Stimulated activated CD8-positive, alpha-beta memory T cell treated with anti-CD3 and anti-CD28 coated beads, Interleukin-4, amount 100 ng/mL, for 48 hours (primary cell): ENCODE measurements at places on chromosomes 1 and 21.

GRCh38 chr1:36115200-36115669, 9.8 kb downstream of the COL8A2 start:
- no peak for DNase-seq

DNA sequence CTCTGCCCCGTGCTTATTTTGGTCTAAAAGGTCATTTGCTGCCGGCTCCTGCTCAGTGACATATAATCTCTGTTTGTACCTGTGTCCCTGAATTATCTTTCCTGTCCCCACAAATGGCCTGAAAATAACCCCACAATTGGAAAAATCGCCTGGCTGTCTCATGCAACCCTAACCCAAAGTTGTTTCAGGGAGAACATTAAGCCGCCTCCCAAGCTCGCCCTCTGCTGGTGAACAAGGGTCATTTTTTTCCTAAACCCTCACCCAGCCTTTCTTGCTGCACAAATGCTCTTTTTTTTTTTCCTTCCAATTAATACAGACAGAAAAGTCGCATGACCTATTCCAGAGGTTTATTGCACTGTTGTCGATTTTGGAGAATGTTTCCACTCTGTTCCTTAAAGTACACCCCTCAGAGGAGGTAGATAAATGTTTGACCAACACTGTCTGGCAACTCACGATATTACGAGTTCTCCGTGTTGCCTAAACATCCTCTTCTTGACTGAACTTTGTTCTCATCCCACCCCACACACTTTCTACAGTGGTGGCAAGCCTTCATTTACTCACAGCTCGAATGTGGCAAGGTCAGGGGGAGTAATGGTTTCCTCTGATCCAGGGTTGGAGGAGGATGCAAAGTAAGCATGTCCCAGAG, 148.7 kb downstream of the ZZZ3 start:
- DNase-seq: peak; percentile 68

DNA sequence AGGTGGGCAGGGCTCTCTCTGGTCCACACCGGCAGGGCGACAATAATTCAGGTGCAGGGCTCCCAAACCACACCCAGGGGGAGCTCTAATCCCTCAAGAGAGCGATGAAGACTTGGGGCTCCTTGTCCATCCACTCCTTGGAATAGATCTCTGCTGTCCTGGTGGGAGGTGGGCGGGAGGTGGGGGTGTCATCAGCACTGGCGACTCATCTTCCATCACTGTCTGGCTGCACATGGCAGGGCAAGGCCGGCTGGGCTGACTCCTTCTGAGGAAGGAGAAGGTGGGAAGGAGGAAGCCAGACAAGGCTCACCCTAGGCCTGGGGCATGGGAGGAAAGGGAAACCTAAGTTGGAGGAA, 29.3 kb downstream of the TNNT2 start:
- peak; percentile 54 for DNase-seq

GRCh38 chr1:10057343-10057742, 24.6 kb downstream of the UBE4B start:
- DNase-seq: no peak

GRCh38 chr1:226821719-226822085, 48.7 kb upstream of the PSEN2 start:
- no peak for DNase-seq

DNA sequence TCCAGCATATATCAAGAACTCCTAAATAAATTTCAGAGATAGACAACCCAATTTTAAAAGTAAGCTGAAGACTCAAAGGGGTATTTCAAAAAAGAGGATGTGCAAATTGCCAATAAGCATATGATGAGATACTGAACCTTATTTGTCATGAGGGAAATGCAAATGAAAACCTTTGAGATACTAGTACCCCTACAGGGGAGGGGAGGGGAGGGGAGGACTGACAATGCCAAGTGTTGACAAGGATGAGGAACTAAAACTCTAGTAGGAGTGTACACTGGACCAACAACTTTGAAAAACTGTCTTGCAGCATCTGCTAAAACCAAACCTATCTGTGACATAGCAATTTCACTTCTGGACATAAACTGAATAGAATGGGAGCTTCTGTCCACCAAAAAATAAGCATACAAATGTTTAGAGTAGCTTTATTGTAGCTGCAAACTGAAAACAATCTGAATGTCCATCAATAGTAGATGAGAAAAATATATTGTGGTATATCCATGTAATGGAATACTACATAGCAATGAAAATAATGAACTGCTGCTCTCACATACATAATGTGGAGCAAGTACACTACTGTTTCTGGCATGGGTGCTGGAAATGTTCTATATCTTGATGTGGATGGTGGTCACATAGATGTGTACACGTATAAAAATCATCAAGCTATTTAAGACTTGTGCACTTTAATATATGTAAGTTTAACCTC, 57.2 kb downstream of the CDK18 start:
- DNase-seq: no peak

- DNase-seq: no peak
Observed at GRCh38 chr1:216478238-216478637, 55.0 kb upstream of the USH2A start.

GRCh38 chr1:210822932-210823331, 311.0 kb downstream of the KCNH1 start:
- no peak for DNase-seq

- no peak for DNase-seq
Observed at GRCh38 chr1:175862408-175862807, 119.0 kb upstream of the TNR start.

DNA sequence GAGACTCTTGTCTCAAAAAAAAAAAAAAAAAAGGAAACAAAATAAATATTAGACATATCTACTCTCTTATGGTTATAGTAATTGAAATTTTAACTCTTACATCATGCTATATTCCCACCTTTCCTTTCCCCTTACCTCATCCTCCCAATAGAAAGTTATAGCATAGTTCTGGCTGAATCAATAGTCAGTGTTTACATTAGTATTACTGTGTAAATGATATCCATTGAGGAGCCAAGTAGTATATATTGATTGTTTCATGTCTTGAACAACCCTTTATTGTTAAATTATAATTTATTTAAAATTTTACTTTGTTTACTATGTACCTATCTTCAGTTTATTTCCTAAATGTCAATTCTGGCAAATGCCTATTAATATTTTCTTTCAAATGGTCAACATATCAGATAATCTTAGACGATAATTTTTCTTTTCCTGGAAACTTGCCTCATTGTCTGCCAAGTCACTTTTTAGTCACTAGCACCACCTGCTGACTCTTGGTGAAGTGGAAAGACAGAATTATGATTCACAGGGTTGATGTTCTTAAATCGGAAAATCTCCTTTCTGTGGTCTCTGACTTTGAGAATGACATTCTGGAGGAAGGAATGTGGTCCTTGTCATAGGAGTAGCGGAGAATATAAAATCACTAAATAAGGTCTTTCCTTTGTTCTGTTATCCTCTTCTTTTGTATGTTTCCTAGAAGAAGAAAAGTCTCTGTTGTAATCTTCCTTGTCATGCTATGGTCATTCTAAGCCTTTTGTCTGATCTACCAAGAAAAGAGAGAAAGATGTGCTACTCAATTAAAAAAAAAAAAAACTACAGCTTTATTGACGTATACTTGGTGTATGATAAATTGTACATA, 8.6 kb downstream of the HJV start:
- no peak for DNase-seq

- peak; percentile 74 for DNase-seq
Observed at GRCh38 chr21:45590726-45591618, 48.7 kb upstream of the SLC19A1 start.

DNA sequence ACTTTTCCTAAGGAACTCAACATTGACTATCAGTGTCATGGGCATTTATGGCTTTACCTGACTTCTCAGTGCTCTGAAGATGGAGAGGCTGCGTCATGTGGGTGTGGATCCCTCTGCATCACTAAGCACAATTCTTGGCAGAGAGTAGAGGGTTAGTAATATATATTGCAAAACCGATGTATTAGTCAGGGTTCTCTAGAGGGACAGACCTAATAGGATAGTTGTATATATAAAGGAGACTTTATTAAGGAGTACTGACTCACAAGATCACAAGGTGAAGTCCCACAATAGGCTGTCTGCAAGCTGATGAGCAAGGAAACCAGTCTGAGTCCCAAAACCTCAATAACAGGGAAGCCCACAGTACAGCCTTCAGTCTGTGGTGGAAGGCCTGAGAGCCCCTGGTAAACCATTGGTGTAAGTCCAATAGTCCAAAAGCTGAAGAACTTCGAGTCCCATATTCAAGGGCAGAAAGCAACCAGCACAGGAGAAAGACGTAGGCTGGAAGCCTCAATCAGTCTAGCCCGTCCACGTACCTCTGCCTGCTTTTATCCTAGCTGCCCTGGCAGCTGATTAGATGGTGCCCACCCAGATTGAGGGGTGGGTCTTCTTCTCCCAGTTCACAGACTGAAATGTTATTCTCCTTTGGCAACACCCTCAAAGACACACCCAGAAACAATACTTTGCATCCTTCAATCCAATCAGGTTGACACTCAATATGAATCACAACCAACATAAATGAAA, 159.7 kb upstream of the NRIP1 start:
- DNase-seq: no peak

DNA sequence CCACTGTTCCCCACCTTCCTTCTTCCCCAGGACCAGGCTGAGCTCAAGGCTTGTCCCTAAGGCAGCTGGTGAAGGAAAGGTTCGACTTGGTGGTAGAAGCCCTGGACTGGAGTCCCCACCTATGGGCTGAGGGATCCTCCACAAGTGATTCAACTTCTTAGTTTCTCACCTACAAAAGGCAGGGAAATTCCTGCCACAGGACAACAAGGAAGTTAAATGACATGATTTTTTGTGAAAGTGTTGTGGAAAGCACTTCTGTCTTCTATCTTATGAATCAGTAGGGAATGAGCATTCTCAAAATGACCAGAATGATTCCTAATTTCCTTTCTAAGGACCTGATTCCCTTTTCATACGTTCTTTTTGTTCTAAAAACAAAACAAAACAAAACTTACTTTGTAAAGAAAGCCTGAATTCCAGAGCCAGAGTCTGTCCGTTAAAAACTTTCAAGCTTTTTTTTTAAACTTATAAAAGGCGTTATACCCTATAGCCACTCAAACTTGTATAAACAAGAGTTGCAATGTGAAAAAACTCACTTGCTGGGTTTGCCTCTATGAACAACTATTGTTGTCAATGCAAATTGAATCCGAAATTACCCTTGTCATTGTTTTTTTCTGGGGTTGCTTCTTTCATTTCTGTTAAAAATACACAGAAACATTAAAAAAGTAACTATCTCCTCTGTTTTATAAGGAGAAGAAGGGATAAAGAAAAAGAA, 12.2 kb downstream of the KCNJ15 start:
- DNase-seq: no peak
